LoVo (cell line): ENCODE measurements at places on chromosomes 2 and 18.

DNA sequence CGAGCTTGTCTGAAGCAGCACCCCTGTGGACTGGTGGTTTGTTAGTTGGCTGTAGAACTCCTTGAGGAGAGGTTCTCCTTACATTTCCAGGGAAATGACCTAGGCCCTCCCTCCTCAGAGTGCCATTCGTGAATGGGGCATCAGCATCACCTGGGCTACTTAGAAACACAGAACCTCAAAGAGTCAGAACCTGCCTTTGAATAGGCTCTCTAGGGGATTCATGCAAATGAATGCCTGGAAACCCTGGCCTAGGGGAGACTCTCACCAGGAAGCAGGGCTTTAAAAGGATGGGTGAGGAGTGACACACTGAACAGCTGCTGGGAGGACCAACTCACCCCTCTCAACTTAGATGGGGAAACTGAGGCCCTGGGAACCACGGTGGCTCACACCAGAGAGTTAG, 2.1 kb upstream of the MOCOS start:
- no peak for DNase-seq

GRCh38 chr2:109151519-109151918, 22.5 kb downstream of the SH3RF3 start:
- no peak for DNase-seq

DNA sequence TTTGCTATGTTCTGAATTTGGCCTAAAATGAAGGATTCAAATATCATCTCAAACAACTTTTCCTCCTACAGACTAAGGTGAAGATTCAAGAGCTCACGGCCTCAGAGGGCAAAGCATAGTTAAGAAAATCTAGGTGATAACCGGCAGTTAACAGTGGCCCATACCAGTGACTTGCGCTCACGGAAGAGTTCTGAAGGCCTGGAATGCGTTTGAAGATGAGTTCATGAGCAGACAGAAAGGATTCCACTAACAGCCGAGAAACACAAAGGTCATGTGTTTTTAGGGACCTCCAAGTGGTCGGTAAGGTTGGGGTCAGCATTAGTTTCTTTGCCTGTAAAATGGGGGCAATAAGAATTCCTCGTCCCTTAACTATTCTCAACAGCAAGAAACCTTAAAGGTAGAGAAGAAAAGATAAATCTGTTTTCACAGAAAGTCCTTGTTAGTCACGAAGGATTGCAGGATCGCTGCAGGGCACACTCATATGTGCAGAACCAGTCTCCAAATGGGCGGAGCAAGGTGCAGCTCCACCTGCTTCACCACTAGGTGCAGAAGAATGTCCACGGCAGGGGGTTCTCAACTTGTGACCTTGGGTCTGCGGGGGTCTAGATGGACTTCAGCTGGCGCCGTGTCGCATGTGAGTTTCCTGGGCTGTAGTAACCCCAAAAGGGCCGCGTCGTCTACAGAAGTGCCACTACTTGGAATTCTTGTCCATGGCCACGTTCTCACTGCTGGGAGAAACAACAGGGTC, 708 bp upstream of the RPIA start:
- DNase-seq = peak; percentile 44

GRCh38 chr18:24321071-24321470, 76.6 kb downstream of the OSBPL1A start:
- no peak for DNase-seq

- no peak for DNase-seq
Measured at GRCh38 chr2:99867770-99868169, 274.6 kb downstream of the AFF3 start.
